ENCODE measurements at places on chromosomes 2 and 18.

GRCh38 chr2:128038411-128038810, 10.6 kb upstream of the SAP130 start:
- no peak for DNase-seq

DNA sequence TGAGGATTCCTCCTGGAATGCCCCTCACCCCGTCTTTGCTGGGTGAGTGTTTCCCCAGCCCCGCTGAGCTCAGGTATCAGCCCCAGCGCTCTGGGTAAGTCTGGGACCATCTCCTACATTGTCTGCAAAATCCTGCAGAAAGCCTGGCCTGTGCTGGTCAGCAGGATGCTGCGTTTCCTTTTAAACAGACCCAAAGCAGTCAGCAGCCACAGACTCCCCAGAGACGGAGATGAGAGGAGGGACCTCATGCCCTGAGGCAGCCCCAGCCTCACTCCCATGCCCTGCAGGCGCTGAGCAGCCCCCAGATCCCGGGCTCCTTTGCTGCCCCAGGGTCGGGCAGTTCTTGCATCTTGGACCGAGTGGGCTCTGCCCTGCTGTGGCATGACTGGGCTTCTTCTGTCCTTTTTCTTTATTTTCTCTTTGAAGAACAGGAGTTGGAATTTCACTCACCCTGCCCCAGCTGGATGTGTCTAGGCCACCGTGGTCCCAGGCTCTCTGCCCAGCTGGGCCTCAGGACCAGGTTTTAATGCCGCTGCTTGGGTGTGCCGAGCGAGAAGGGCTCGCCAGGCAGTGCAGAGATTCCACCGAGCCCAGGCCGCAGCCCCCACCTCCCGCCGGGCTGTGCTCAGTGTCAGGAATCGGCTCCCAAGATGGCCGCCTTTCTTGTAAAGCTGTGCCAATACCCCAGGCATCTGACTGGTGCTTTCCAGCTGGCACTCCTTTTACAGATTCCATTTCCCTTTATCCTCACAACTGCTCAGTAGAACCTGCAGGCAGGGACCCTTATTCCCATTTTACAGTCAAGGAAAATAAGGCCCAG, 43.6 kb downstream of the ODC1 start:
- DNase-seq, result no peak

GRCh38 chr2:3184167-3184566, 193.5 kb downstream of the EIPR1 start:
- DNase-seq, result no peak

- peak; percentile 50 for DNase-seq
These were observed 15.6 kb downstream of the ATOH8 start for GRCh38 chr2:85769236-85769982.

GRCh38 chr2:200086911-200087310, 131.5 kb downstream of the MAIP1 start:
- DNase-seq, result no peak

DNA sequence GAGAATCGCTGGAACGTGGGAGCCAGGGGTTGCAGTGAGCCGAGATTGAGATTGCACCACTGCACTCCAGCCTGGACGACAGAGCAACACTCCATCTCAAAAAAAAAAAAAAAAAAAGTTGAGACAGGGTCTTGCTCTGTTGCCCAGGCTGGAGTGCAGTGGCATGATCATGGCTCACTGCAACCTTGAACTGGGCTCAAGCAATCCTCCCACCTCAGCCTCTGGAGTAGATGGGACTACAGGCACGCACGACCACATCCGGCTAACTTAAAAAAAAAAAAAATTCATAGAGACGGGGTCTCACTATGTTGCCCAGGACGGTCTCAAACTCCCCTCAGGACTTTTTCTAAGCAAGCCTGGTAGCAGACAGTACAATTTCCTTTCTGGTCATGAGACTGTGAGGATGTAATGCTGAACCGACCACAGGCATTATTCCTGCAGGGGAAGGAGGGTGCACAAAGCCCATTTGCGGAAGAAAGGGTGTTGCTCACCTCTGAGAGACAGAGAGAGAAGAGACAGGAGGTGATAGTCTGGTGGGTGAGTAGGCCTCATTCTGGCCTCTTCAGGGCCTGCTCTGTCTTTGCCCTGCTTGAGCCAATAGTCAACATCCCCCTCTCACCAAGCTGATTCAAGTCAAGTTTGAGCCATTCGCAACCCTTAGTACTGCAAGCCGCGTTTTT, 205.3 kb downstream of the ZFP36L2 start:
- DNase-seq, result no peak
